Suppressor macrophage treated with lipopolysaccharide for 4 hours (primary cell): ENCODE measurements at places on chromosomes 3 and 15.

DNA sequence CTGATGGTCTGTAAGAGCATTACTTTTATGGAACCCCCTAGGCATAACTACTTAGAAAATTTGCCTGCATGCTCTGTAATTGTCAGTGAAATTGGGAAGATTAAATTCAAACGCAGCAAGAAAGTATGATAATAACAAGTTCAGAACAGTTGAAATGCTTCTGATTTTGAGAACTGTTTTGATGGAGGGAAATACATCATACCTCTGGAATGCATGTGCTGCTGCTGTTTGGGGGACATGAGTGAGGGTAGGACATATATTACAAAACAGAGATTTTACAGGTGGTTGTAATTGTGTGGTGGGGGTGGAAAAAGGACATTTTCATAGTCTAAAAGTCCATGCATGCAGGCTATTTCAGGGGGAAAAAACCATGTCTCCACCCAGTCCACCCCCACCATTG, 135.0 kb upstream of the DPH6 start:
- DNase-seq: no peak

GRCh38 chr3:53045518-53046170, at the start of gene SFMBT1:
Gene SFMBT1, minus strand, starts transcription at chr3:53046073. Its CDS starts 76,945 bp downstream, at chr3:52969128.
- DNase-seq: peak; percentile 84

GRCh38 chr3:178960181-178960580, 111.4 kb downstream of the ZMAT3 start:
- DNase-seq: no peak

- peak; percentile 50 for DNase-seq
These were observed 279.4 kb upstream of the TLE3 start for GRCh38 chr15:70376929-70377691.

DNA sequence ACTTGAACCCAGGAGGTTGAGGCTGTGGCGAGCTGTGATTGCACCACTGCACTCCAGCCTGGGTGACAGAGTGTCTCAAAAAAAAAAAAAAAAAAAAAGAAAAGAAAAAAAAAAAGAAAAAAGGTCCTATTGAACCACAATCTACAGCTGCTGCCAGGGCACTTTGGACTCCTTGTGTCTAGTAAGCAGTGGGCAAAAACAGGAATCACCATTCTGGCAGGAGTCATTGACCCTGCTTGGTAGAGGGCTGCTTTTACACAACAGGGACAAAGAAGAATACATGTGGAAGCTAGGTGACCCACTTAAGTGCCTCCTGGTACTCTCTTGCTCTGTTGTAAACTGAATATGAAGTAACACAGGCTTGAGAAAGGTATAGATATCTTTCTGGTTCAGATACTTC, 14.6 kb upstream of the PCCB start:
- DNase-seq: no peak

GRCh38 chr3:188915127-188915526, 256.6 kb upstream of the TPRG1 start:
- peak; percentile 89 for DNase-seq

- peak; percentile 39 for DNase-seq
These were observed 480.3 kb upstream of the ALCAM start for GRCh38 chr3:104886220-104886995.

- DNase-seq: no peak
These were observed 466.7 kb downstream of the SHQ1 start for GRCh38 chr3:72381584-72381983.

DNA sequence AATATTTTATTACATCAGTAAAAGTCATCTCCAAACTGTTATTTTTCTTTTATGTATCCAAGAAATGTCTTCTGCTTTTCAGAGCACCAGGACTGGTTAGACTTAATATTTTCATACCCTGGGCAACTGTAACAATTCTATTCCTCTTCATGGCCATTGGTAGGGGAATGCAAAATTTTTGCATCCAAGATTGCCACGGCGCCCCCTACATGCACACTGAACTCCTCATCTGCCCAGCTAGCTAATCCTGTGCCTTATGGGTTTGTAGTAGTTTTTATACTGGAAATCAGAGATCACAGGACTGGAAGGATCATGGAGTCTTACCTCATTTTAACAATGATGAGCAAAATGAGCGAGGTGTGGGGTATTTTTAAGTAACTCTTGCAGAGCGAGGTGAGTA, 74.2 kb downstream of the CRTC3 start:
- peak; percentile 56 for DNase-seq

GRCh38 chr3:50299929-50300680, 900 bp upstream of the HYAL3 start:
- peak; percentile 82 for DNase-seq

- DNase-seq: no peak
These were observed 1.8 kb upstream of the ITPKA start for GRCh38 chr15:41491889-41492288.

- peak; percentile 9 for DNase-seq
These were observed 217.5 kb downstream of the CHL1 start for GRCh38 chr3:414063-414462.

DNA sequence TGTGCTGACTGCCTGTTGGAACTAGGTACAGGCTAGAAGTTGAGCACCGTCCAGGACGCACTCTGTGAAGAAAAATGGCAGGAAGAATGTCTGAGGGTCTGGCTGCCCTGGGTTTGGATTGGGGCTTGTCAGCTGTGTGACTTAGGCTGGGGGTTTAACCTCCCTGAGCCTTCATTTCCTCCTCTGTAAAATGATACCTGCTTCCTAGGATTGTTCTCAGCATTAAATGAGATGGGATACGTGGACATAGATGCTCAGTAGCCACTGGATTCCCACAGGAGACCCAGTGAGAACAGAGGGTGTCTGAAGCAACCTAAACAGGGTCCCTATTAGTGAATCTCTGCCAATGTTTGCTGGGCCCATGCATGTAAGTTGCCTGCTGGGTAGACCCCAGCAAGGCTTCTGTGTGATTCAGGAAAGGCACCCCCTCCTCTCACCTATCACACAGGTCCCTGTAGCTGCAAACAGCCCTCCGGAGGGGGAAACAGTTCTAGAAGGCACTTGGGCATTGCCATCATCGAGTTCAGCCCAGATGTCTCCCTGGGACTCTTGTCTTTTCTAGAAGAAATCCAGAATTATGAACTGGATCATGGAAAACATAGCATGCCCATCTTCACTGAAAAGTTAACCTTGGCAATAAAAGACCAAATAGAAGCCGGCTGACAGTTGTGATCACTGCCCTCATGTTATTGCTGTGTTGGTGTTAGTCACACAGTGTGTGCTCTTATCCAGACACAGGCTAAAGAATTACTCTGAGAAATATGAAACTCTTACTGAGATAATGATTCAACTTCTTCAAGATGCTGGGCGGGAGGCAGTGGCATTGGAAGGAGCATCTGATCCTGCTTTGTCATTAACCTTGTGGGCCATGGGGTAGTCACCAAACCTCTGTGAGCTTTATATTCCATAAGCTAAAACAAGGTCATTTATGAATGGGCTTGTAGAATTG, 64.5 kb downstream of the SMAD6 start:
- DNase-seq: peak; percentile 19

GRCh38 chr3:58005669-58006068, 2.6 kb upstream of the FLNB start:
- DNase-seq: no peak

- no peak for DNase-seq
These were observed 656.7 kb upstream of the CCDC54 start for GRCh38 chr3:106720510-106720909.

DNA sequence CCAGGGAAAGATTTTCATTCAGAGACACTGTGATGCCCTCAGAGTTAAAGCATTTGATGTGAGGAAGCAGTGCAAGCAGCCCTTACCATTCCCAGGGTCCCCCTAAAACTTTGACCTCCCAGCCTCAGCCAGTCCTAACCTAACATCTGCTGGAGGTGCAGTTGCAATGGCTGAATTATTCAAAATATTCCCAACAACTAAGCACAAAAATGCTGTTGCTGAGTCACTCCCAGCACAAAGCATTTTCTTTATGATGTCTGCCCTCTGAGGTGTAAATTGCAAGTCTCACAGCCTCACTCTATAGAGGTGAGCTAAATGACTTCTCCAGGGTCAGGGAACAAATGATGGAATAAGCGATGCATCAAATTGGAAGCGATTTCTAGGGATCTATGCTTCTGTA, 6.4 kb upstream of the REC114 start:
- no peak for DNase-seq

GRCh38 chr15:69815793-69816192, 281.9 kb downstream of the TLE3 start:
- DNase-seq: no peak

DNA sequence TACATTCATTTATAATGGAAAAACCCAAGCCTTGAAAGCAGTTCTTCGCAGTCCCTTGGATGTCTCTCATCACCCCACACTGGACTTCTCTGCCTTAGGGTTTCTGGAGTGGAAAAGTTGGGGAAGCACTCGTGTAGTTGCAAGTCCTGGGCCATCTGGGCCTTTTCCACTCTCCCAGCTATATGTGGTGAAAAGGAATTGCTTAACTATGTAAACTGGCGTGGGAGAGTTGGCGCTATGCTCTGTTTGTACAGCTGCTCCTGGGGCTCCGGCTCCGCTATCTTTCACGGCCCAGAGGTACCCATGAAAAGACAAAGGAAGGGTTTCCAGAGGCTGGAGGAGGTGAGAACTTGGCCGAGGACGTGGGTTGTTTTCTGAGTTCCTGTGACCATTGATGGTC, 81.1 kb upstream of the MYZAP start:
- DNase-seq: no peak

- no peak for DNase-seq
These were observed 2.7 kb upstream of the CDC25A start for GRCh38 chr3:48190911-48191310.

DNA sequence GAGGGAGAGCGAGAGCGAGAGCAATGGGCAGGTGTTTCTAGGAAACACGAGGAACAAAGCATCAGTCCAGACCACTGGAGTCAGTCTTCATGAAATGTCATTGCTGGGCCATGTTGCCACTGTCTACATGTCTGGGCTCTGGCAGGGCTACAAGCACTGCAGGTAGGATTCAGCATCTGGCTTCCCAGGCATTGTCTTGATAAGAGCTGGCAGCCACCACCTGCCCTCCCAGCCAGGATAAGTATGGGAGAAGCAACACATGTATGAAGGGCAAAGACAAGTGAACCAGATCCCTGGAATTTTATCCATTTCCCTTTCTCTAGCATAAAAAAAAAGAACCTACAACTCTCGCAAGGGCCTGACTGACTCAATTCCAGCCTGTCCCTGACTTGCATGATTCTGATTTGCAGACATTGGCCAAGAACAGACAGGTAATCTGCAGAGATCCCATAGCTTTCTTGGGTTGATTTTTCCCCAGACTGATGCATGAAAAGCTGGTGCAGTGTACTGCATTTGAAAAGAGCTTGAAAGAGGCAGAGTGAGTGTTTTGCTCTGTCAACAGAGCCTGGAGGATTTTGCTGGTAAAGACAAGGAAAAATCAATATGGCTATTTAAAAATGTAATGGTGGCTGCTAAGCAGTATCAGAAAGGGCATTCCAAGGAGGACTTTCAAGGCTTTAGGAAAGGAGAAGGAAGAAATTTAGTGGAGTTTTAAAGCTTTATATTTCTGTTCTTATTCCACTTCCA, 157.2 kb upstream of the MYRIP start:
- no peak for DNase-seq

- peak; percentile 9 for DNase-seq
These were observed 342.0 kb upstream of the NR2F2 start for GRCh38 chr15:95988574-95988887.

GRCh38 chr15:71496336-71496955, 313.9 kb upstream of the NR2E3 start:
- no peak for DNase-seq

GRCh38 chr3:172203522-172204258, 164.3 kb downstream of the FNDC3B start:
- no peak for DNase-seq

- no peak for DNase-seq
These were observed 200.9 kb upstream of the ZPLD1 start for GRCh38 chr3:102233881-102234280.

DNA sequence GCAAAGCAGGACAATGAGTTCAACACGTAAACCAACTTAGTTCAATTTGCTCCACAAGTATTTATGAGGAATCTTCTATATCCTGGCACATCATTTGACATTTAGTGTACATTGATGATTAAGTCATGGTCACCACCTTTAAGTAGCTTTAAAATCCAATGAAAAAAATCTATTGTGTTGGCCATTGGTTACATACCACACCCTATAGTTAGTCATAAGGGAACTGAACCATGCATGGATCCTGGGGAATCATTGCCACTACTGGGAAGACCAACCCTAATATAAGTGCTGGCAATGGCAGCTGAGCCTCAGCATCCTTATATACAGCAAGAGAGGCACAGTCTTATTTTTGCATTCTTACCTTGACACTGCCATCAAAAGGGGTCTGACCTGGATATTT, 502.5 kb downstream of the MECOM start:
- DNase-seq: no peak

GRCh38 chr15:38068626-38069391, 134.4 kb downstream of the TMCO5A start:
- DNase-seq: peak; percentile 93

DNA sequence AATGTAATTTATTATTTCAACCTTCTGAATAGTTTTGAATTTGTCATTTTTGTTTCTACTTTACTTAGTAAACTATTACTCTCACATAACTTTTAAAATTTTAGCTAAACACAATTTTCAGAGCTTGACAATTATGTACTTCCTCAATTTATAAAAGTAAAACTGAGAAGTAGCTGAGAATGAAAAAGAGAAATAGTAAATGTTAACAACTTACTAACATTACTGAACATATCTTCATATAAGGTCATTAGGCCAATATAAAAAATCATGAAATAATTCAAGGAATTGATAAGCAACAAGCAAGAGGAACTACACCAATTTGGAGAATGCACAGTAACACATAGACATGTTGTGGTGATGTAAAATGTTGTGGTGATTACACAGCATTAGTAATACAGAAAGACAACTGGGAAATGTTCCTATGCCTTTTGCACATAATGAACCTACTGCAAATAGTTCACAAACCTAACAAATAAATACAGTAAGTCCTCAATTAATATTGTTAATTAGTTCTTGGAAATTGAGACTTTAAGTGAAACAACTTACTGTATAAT, 137.9 kb downstream of the CBLB start:
- DNase-seq: peak; percentile 61

- DNase-seq: no peak
These were observed 98.8 kb downstream of the AKAP13 start for GRCh38 chr15:85479071-85479647.

GRCh38 chr3:111311709-111312235, 230.2 kb upstream of the CD96 start:
- DNase-seq: no peak

- DNase-seq: no peak
These were observed 174.3 kb upstream of the TOPAZ1 start for GRCh38 chr3:44067431-44067830.

DNA sequence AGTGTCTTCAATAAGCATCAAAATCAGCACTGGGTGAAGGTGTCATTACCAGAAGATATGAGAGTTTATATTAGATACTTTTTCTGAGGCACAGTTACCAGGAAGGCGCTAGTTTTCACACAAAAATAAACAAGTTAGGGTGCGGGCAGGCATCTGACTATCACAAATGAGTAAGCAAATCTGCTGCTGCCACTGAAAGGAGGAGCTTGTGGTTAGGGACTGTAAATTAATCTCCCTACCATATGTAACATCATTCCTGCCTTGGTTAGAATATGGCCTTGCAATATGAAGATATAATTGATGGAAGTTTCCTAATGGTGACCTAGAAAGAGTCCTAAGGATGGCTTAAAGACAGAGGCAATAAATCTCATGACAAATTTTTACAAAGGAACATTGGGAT, 19.5 kb upstream of the EID1 start:
- no peak for DNase-seq

GRCh38 chr15:69784798-69785566, 312.7 kb downstream of the TLE3 start:
- DNase-seq: no peak

GRCh38 chr15:38996111-38996631, 431.6 kb upstream of the RASGRP1 start:
- DNase-seq: no peak

GRCh38 chr3:170614214-170614966, 28.5 kb upstream of the SLC7A14 start:
- peak; percentile 39 for DNase-seq
